ENCODE measurements at places on chromosomes 3 and 15. TPM values are rescaled to one million over a fixed set of nuclear protein-coding genes. Genes with fewer than 3 reads are reported as not detected.

Gene PIGZ
- 0.13 TPM for total RNA-seq

Gene CKMT1A
- not detected for total RNA-seq

Gene KAT2B
- total RNA-seq = 11.2 TPM

Gene RAD18
- total RNA-seq = 25.6 TPM

Gene SEMA5B
- not detected for total RNA-seq

Gene SEMA3G
- total RNA-seq = 0.13 TPM

Gene CLDN16
- total RNA-seq = 0.08 TPM

Gene IGSF11
- 0.18 TPM for total RNA-seq

Gene INO80
- 25.5 TPM for total RNA-seq

Gene FBXW12
- not detected for total RNA-seq

Gene AADACL2
- total RNA-seq = not detected

Gene MRAS
- 75.6 TPM for total RNA-seq

Gene TTLL13
- not detected for total RNA-seq

Gene MYLK
- total RNA-seq = 213 TPM

Gene GALNT15
- 1.3 TPM for total RNA-seq

Gene ATP13A5
- not detected for total RNA-seq

Gene CD80
- total RNA-seq = not detected

Gene SYNPR
- not detected for total RNA-seq

Gene ZMAT3
- 8.4 TPM for total RNA-seq

Gene TRPM7
- 30.8 TPM for total RNA-seq

Gene STX19
- total RNA-seq = not detected

Gene NME9
- 0.13 TPM for total RNA-seq

Gene CCRL2
- total RNA-seq = 0.97 TPM

Gene RASL12
- total RNA-seq = 181 TPM

Gene PROK2
- total RNA-seq = not detected

Gene SPATA12
- total RNA-seq = not detected

Gene DLEC1
- total RNA-seq = not detected

Gene RPP25
- 1.4 TPM for total RNA-seq

Gene ACTRT3
- 2.2 TPM for total RNA-seq

Gene UPK1B
- 0.18 TPM for total RNA-seq

Gene CHD2
- 43.7 TPM for total RNA-seq

Gene SSUH2
- total RNA-seq = not detected

Gene TMEM207
- total RNA-seq = not detected

Gene CSPG4
- total RNA-seq = 0.32 TPM

Gene PRTG
- 2.8 TPM for total RNA-seq

Gene ACP3
- not detected for total RNA-seq

Gene PXK
- total RNA-seq = 13.3 TPM

Gene BHLHE40
- total RNA-seq = 6.3 TPM

Gene CASR
- total RNA-seq = not detected

Gene EXD1
- not detected for total RNA-seq

Gene KLHL40
- not detected for total RNA-seq

Gene HIGD2B
- total RNA-seq = not detected

Gene PRR20G
- not detected for total RNA-seq

Gene PSTPIP1
- not detected for total RNA-seq

Gene RBP2
- not detected for total RNA-seq

Gene ZNF80
- not detected for total RNA-seq

Gene NANOGP8
- not detected for total RNA-seq

Gene NOX5
- not detected for total RNA-seq

Gene CPNE9
- not detected for total RNA-seq

Gene CCDC191
- 0.39 TPM for total RNA-seq

Gene CNTN3
- total RNA-seq = not detected

Measured in SJSA1 (cell line).